ENCODE measurements at places on chromosomes 1 and 21.

GRCh38 chr1:94269921-94270320 is 32.5 kb upstream of the ARHGAP29 start:
- no peak for DNase-seq

- no peak for DNase-seq
These were observed 15.8 kb downstream of the SEC16B start for GRCh38 chr1:177954076-177954475.

GRCh38 chr1:167856711-167857418 is 57.1 kb downstream of the ADCY10 start:
- no peak for DNase-seq

GRCh38 chr21:15729674-15730483 is at the start of gene USP25:
TSS of gene USP25 (plus strand) at chr21:15729982. CDS start at chr21:15730394, 412 bp downstream.
- peak; percentile 94 for DNase-seq

DNA sequence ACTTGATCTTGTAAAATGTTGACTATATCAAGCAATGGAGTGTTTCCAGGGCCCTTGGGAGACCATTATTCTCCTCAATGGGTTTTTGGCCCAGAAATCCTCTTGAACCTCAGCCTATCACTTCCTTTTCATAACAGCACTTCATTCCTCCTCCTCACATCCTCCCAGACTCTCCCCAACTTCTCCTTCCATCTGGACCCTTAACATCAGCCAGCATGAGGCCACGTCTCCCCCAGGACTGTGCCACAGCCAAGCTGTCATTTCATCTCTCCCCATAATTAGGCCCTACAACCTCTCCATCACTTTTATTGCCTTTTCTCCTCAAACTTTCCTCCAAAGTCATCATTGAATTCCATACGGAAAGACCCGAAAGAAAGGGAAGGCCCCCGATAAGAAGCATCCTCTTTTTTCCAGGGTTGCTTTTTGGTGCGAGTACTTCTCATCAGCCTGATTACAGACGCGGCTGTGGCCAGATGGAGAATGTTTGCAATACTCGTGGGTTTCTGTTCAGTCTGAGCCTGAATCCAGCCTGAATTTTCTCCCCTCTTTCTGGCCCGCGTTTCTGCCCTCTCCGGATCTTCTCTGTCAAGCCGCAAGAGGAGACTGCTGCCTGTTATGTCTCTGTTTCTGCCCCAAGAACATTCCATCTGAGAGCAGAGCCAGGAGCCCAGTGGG is 52.7 kb upstream of the SLC25A33 start:
- no peak for DNase-seq

GRCh38 chr1:196661345-196661744 is 9.5 kb downstream of the CFH start:
- DNase-seq, result no peak

- DNase-seq, result no peak
These were observed 389.8 kb upstream of the LYPLAL1 start for GRCh38 chr1:218783916-218784315.

DNA sequence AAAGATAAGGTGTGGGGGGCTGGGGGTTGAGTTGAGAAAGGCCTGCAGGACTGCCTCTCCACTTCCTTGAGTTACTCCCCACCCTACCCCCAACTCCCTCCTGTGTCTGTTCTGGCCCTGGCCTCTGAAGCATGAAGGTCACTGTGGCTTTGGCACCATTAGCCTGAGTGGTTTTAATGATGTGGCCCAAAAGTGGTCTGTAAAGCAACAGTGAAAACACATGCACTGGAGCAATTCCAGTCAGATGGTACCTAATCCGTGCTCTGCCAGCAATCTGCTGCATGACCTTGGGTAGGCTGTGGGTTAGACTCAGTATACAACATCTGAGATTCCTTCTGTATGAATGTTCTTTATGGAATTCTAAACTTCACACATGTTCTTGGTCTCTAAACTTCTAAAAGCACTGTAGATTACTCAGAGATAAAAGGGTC is 86.5 kb upstream of the ATP1A1 start:
- no peak for DNase-seq

GRCh38 chr1:1540090-1540817 is at the start of gene TMEM240:
TSS of gene TMEM240 (minus strand) at chr1:1540624. CDS start at chr1:1540346, 278 bp downstream.
- DNase-seq, result peak; percentile 60

DNA sequence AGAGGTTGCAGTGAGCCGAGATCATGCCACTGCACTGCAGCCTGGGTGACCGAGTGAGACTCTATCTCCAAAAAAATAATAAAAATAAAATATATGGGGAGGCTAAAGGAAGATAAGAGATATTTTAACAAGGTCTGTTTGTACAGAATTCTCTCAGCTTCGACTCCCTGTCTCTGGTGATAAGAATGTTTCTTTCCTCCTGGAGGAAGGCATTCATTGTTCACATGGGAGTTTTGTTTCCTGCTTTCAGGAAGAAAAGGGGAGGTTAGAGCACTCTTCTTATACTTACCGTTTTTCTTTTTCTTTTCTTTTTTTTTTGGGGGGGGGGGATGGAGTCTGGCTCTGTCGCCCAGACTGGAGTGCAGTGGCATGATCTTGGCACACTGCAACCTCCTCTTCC is 2.0 kb upstream of the NAXE start:
- no peak for DNase-seq
